ENCODE measurements at places on chromosomes 3 and 15.

- no peak for DNase-seq
These were observed 20.8 kb upstream of the RNF111 start for GRCh38 chr15:58966698-58967097.

DNA sequence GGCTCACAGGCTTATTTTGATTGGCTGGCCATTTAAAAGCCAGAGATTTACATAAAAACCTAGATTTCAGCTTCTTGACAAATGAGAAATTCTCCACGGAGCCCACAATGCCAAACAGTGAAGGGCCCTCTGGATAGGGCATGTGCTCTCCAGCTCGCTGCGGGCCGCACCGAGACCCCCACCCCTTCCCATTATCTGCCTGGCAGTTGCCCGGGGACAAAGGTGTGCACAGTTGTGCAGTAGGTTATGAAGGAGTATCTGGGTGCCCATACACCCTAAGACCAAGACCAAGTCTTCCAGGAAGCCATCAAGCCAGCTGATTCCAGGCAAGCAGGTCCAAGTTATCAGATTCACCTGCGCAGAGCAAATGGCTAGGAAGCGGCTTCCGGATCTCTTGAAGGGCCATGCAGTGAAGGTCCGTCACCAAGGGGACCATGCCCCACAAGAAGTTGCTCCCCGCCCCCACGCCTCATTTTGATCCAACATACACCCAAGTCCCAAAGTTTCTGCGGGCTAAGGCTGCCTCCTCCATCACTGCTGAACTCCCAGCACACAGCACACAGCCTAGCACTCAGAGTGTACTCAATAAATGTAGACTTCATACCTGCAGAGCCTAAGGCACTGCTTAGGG, 1.3 kb downstream of the MRPS25 start:
- DNase-seq = no peak

DNA sequence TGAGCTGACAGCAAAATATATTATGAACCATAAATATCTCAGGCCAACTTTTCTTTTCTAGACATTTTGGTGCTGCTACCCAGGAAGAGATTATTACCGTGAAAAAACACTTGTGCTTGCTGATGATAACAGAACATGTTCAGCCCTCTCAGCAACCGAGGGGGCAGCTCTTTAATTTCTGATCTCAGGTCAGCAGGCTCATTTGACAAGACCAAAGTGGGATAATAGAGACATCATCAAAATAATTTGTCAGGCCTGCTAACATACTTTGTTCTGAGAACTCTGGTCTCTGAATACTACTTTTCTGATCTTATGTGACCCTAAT, 645.9 kb upstream of the KCNMB2 start:
- DNase-seq = no peak

- no peak for DNase-seq
These were observed 118.3 kb upstream of the GALNT15 start for GRCh38 chr3:16056217-16056616.

DNA sequence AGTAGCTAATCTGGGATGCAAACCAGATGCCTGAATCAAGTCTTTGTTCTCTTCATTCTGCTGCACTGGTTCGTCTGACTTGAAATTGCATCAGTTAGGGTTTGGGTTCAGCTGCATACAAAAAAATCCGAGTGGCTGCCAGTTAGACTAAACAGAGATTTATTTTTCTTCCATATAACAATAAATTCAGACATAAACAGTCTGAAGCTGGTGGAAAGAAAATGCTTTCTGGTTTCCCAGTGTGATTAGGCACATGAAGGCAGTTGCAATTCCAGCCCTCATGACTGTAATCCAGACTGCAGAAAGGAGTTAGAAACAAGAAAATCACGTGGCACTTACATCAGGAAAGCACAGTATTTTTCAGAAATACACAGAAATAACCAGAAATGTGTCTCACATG, 930.7 kb downstream of the MCTP2 start:
- no peak for DNase-seq

GRCh38 chr15:74585857-74586256, 29.8 kb upstream of the CLK3 start:
- no peak for DNase-seq
